ENCODE measurements at places on chromosomes 3 and 15.

- no peak for DNase-seq
These were observed 153.4 kb downstream of the ERC2 start for GRCh38 chr3:56314842-56315241.

DNA sequence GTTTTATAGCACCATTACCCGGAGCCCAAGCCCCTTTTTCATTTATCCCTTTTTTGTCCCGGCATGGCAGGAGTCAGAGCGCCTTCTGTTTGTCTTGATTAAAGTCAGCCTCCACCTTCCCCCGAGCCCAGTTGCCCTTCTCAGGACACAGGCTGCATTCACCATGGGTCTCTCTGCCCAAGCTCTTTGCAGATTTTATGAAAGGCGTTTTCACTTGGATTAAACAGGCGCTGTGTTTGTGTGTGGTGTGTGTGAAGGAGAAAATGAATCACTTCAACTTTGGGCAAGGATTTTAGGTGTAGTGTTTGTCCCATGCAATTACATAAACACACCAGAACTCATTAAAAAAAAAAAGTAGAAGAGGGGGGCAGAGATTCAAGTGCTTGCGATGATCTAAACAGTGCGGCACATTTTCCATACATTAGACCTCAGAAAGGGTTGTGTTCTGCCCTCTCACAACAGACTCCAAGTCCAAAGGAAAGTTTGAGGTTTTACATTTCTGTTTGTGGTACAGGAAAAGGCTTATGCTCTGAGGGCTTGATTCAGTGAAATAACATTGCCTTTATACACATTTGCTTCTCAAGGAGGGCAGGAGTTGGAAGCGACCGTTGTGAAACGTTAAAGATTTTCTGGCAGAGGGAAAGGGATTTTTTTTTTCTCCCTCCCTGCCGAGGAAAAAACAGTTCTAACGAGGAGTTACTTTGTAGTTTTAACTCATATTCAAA, 14.5 kb upstream of the IL16 start:
- DNase-seq = no peak

GRCh38 chr3:193998123-193998448, 137.9 kb upstream of the HES1 start:
- DNase-seq = no peak

- DNase-seq = no peak
These were observed 91.1 kb upstream of the MRPS22 start for GRCh38 chr3:139252719-139253118.

DNA sequence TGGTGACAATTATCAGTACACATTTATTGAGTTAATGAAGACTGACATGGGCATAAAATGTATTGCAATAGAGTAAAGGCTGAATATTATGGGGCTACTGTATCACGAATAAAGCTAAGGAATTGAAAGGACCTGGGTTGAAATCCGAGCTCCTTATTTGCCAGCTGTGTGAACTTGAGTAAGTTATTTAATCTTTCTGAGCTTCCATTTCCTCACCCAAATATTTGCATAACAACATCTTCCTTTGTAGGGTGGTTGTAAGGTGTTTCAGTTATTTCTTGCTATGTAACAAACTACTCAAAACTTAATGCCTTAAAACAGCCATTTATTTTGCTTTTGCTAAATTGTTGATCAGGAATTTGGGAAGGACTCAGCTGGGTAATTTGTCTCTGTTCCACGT, 111.1 kb upstream of the TSC22D2 start:
- no peak for DNase-seq
